ENCODE measurements at places on chromosomes 11 and 22.

DNA sequence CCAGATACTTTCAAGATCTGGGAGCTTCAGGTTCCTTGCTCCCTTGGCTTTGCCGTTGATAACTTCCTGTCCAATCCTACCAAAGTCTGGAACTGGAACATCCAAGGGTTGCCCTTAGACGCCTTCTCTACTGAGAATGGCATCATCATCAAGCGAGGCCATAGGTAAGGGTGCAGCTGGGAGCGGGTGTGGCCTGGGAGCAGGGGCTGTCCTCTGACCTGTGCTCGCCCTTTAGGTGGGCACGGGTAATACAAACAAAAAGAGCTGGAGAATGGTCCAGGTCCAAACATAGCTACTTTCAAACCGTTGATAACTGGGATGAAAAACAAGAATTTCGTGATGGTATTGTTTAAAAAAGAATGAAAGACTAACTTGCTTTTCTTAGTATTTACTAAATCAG is 25.0 kb downstream of the CASP12 start:
- DNase-seq = peak; percentile 26
- H3K36me3 ChIP-seq = no peaks in the 10 kb centered on the region
- peaks cover 27% of the 10 kb centered on the region for H3K4me1 ChIP-seq
- no peak overlapping the region for H3K27ac ChIP-seq
- H3K27me3 ChIP-seq = no peaks in the 10 kb centered on the region

GRCh38 chr11:27660171-27660570 is 40.1 kb downstream of the BDNF start:
- H3K27me3 ChIP-seq = no peaks in the 10 kb centered on the region
- H3K4me3 ChIP-seq = no peak overlapping the region
- H3K4me1 ChIP-seq = no peaks in the 10 kb centered on the region
- no peak overlapping the region for H3K27ac ChIP-seq
- H3K36me3 ChIP-seq = peaks cover 33% of the 10 kb centered on the region
- no peak for DNase-seq

GRCh38 chr11:3220521-3221407 is 2.2 kb upstream of the MRGPRG start:
- peaks cover 6% of the 10 kb centered on the region for H3K27me3 ChIP-seq
- no peaks in the 10 kb centered on the region for H3K36me3 ChIP-seq
- no peak overlapping the region for H3K27ac ChIP-seq
- peaks cover 12% of the 10 kb centered on the region for H3K4me1 ChIP-seq
- no peak overlapping the region for H3K4me3 ChIP-seq

DNA sequence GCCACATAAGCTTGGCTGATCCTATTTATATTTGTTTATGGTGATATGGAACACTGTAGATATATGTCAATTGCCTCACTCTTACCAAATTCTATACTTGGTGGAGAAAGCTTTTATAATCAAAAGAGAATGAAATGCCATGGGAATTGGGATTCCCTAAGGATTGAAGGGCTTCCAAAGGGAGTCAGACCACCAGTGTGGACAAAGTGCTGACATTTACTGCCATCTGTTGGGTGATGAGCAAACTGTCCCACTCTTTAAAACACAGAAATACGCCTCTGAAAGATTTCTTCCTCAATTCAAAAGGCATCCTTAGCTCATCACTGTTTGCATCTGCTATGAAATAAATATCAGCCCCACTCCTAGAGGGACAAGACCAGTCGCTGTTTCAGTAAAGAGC is 7.1 kb downstream of the SLC1A2 start:
- H3K4me1 ChIP-seq = no peaks in the 10 kb centered on the region
- no peak for DNase-seq
- H3K27me3 ChIP-seq = peaks cover 19% of the 10 kb centered on the region

GRCh38 chr11:70942593-70942992 is 309.8 kb downstream of the SHANK2 start:
- H3K27me3 ChIP-seq = no peaks in the 10 kb centered on the region
- no peak overlapping the region for H3K4me3 ChIP-seq
- H3K36me3 ChIP-seq = peaks cover 8% of the 10 kb centered on the region
- no peaks in the 10 kb centered on the region for H3K4me1 ChIP-seq
- DNase-seq = peak; percentile 14
- no peak overlapping the region for H3K27ac ChIP-seq

- H3K4me1 ChIP-seq = no peaks in the 10 kb centered on the region
- H3K27me3 ChIP-seq = no peaks in the 10 kb centered on the region
- no peak overlapping the region for H3K27ac ChIP-seq
- H3K36me3 ChIP-seq = peaks cover 5% of the 10 kb centered on the region
- DNase-seq = no peak
Measured at GRCh38 chr11:72313912-72314598, 70.1 kb upstream of the PHOX2A start.

GRCh38 chr22:42949159-42949558 is 65.8 kb downstream of the PACSIN2 start:
- no peak for DNase-seq
- peaks cover 49% of the 10 kb centered on the region for H3K4me1 ChIP-seq
- no peaks in the 10 kb centered on the region for H3K27me3 ChIP-seq
- H3K36me3 ChIP-seq = peaks cover 1% of the 10 kb centered on the region
- no peak overlapping the region for H3K4me3 ChIP-seq

DNA sequence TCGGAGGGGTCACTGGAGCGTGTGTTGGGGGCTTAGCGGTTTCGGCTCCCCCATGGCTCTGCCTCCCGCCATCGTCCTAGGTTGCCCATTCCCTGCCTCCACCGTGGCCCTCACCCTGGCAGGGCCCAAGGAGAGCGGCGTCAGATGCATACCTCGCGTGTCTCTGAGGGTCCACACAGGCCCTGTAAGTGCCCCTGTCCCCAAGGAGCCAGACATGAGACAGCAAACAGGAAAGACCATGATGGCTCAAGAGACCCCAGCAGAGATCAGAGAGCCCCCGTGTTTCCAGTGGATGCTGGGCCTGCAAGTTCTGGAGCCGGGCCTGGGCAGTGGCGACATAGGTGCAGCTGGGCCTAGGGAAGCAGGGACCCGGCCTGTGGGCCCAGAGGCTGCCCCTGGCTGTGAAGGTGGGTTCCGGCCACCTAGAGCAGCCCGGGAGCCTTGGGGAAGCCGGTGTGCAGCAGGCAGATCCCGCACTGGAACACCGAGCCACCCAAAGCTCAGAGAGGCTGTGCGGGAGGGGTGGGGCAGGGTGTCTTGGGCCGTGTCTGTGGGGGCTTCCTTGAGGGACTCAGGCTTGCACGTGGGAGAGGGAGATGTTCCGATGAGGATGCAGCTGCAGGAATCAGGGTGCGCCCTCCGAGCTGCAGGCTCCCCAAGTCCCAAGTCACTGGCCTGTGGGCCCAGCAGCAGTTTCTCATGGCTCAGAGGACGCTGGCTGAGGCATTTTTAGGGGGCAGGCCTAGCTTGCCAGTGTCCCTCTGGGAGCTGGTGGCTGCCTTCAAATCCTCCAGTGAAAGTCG is 126.4 kb downstream of the KCNQ1OT1 start:
- no peak overlapping the region for H3K27ac ChIP-seq
- no peaks in the 10 kb centered on the region for H3K4me1 ChIP-seq
- no peaks in the 10 kb centered on the region for H3K36me3 ChIP-seq
- no peak overlapping the region for H3K4me3 ChIP-seq
- peak; percentile 3 for DNase-seq
- no peaks in the 10 kb centered on the region for H3K27me3 ChIP-seq

- peaks cover 15% of the 10 kb centered on the region for H3K4me1 ChIP-seq
- no peak for DNase-seq
- H3K27me3 ChIP-seq = peaks cover 16% of the 10 kb centered on the region
- H3K36me3 ChIP-seq = peaks cover 3% of the 10 kb centered on the region
- H3K4me3 ChIP-seq = no peak overlapping the region
- H3K27ac ChIP-seq = no peak overlapping the region
Measured at GRCh38 chr11:36385121-36385970, 89.3 kb downstream of the PRR5L start.

DNA sequence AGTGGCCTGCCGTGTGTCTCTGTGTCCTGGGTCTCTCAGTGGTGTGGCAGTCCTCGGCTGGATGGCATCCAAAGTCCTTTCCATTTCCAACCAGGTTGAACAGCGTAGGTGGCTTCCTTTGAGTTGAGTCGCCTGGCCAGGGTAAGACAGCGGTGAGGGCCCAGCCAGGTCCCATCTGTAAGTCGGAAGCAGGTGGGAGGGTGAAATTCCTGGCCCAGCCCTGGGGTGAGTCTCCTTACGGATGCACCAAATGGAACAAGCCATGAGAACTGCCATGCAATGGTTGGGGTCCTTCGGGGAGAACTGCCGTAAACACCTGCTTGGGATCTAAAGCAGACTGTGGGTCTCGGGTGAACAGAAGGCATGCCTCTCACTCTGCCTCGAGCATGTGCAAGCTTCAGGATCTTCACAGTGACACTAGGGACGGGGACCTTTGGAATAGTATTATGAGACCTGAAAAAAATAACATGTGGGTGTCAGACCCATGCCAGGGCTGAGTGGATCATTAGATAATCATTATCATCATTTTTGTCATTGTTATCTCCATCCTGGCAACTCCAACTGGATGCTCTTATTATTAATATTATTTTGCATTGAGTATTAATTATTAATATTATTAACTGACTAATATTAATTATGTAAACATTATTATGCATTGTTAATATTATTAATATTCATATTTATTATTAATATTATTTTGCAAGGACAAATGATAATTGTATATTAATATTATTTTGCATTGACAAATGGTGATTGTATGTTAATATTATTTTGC is 57.7 kb upstream of the LINC01488 start:
- peaks cover 12% of the 10 kb centered on the region for H3K4me1 ChIP-seq
- no peaks in the 10 kb centered on the region for H3K27me3 ChIP-seq
- no peaks in the 10 kb centered on the region for H3K36me3 ChIP-seq
- H3K4me3 ChIP-seq = no peak overlapping the region
- H3K27ac ChIP-seq = no peak overlapping the region

- H3K27ac ChIP-seq = peak overlapping the region; percentile 90
- peaks cover 27% of the 10 kb centered on the region for H3K4me1 ChIP-seq
- peak; percentile 70 for DNase-seq
- no peak overlapping the region for H3K4me3 ChIP-seq
- H3K27me3 ChIP-seq = peaks cover 2% of the 10 kb centered on the region
Measured at GRCh38 chr11:86688398-86689179, 16.2 kb upstream of the ME3 start.

DNA sequence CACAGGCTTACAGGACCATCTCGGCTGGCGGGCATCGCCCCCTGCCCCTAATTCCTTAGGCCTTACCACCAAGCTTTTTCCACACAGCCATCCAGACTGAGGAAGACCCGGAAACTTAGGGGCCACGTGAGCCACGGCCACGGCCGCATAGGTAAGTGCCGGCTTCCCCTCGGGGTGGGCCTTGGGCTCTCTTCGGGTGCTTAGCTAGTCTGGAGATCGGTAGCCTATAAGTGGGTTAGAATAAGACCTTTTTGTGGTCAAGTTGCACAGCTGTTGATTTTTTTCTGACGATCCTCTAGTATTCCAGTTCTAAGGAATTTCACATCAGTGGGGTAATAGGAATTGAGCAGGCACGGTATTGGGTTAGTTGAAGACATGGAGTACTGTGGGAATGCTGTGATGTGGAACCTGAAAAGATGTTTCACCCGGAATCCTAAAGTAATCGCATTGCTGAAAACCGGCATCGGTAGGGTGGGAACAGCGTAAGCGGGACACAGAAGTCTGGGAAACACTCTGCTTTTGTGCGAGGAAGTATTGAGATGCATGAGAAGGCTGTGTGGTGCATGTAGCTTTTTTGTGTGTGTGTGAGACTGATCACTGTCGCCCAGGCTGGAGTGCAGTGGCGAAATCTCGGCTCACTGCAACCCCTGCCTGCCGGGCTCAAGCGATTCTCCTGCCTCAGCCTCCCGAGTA is 669 bp downstream of the RPL27A start:
- H3K36me3 ChIP-seq = peaks cover 63% of the 10 kb centered on the region
- peaks cover 48% of the 10 kb centered on the region for H3K4me1 ChIP-seq
- H3K4me3 ChIP-seq = peak overlapping the region; percentile 91
- H3K27ac ChIP-seq = peak overlapping the region; percentile 92
- DNase-seq = no peak

GRCh38 chr22:32880893-32881596 is 79.5 kb downstream of the TIMP3 start:
- H3K27ac ChIP-seq = no peak overlapping the region
- peaks cover 10% of the 10 kb centered on the region for H3K4me1 ChIP-seq
- no peaks in the 10 kb centered on the region for H3K27me3 ChIP-seq

DNA sequence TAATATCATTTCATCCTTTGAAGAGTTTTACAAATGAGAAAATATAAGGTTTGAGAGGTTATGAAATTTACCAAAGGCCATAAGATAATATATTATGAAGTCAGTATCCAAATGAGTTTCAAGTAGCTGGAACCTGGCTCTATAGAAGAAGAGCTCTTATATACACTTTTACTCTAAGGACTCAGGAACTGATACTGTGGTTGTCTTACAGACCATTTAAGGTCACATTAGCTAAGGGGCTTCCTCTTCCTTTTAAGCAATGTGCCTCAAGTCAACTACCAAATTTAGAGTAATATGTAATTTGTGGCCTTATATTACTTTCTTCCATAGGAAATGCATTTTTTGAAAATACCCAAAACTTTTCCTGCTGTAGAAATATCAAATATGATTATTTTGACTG is 369.3 kb downstream of the DLG2 start:
- H3K27ac ChIP-seq = no peak overlapping the region
- no peaks in the 10 kb centered on the region for H3K36me3 ChIP-seq
- H3K4me1 ChIP-seq = no peaks in the 10 kb centered on the region
- no peak for DNase-seq
- no peaks in the 10 kb centered on the region for H3K27me3 ChIP-seq

DNA sequence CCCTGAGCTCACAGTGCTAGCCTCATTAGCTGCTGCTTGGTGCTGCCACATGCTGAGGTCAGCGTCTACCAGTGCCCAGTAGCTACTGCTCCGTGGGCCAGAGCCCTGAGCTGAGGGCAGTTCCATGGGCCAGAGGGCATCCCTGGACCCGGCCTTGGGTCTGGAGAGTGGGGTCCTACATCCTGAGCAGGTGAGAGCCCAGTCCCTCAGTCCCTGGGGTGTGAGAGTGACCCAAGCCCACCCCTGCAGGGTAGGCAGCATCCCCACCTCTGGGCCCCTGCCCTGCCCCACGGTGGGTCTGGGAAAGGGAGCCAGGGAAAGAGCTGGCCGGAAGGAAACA is 9.8 kb downstream of the LMNTD2 start:
- no peaks in the 10 kb centered on the region for H3K27me3 ChIP-seq
- H3K36me3 ChIP-seq = no peaks in the 10 kb centered on the region
- no peak for DNase-seq
- no peak overlapping the region for H3K27ac ChIP-seq

DNA sequence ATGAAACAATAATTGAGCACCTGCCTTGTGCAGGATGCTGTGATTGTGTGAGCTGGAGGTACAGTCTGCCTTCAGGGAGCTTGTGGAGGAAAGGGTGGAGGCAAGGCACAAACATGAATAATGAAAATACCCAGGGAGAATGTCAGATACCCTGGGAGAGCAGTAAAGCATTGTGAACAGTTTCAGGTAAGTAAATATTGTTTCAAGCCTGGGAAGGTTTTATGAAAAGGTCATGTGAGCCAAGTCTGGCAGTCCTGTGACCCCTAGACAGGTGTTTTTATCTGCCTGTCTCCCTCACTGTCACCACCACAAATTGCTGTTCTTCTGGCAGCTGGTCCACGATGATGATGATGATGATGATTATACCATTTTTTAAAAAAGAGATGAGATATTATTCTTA is 32.0 kb downstream of the SPECC1L start:
- H3K36me3 ChIP-seq = peaks cover 25% of the 10 kb centered on the region
- H3K27ac ChIP-seq = no peak overlapping the region
- no peak overlapping the region for H3K4me3 ChIP-seq
- H3K27me3 ChIP-seq = no peaks in the 10 kb centered on the region
